ENCODE measurements at places on chromosomes 3 and 15. TPM values are rescaled to one million over a fixed set of nuclear protein-coding genes. Genes with fewer than 3 reads are reported as not detected.

TARS3 gene
- 10.6 TPM for total RNA-seq

U2SURP gene
- 117 TPM for total RNA-seq

ZNF660 gene
- total RNA-seq: 7.8 TPM

COL6A5 gene
- total RNA-seq: 0.02 TPM

DNA sequence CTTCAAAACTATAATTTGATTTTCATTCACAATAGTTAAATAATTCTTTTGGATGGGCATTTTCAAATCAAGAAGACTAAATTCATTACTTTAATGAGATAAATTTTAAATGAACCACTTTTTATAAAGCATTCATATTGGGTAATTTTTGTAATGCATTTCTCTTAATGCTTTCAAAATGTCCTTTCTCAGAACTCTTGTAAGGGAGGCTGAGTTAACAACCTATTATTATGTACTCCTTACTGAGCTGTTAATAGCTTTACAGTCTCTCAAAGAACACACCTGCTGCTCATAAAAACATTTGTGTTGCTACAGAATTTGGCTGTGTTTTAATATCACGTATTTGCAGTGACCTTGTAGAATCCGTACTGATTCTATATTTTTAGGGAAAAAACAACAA lies 334.0 kb upstream of the ARL6 start:
- DNase-seq: no peak

GRCh38 chr3:183230826-183231225 lies 22.2 kb upstream of the B3GNT5 start:
- DNase-seq: no peak
